Breast epithelium (tissue), 4 donors: ENCODE measurements at places on chromosomes 7 and 10. TPM values are rescaled to one million over a fixed set of nuclear protein-coding genes. Genes with fewer than 3 reads are reported as not detected.

DNA sequence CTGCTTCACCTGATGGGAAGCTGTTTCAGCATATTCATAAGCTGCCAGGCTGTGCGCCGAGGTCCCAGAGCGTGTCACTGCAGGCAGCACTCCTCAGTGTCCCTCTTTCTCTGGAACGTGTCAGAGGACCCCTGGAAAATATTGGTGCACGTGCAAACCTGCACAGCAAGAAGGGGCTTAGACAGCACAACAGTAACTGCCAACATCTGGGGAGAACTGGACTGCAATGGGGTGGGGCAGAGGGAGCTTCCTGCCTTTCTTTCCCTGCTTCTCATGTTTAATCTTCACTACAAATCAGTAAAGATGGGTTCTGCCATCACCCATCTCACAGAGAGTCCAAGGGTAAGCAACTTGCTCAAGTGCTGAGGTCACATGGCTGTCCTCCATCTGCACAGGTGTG, 86.5 kb upstream of the GPR26 start:
- DNase-seq: no peak

GRCh38 chr10:67629461-67629971, 66.5 kb downstream of the CTNNA3 start:
- no peak for DNase-seq

GRCh38 chr10:90872648-90873020, 860 bp downstream of the RPP30 start:
- no peak for DNase-seq

DNA sequence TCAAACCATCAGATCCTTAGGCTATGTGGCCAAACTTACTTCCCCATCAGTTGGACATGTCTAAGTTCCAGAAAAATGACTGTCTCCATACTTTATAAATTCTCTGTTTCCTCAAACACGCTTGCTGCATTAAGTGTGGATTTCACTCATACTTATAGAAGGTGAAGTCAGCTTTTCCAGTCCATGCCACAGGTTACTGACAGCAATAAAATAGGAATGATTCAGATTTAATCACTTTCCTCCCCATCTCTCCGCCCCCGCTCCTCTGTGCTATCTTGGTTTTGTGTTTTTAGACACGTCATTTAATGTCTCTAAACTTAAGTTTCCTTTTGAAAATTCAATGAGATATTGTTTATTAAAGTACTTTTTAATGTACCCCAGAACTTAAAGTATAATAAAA, 1098.0 kb upstream of the C7orf33 start:
- DNase-seq: no peak

DNA sequence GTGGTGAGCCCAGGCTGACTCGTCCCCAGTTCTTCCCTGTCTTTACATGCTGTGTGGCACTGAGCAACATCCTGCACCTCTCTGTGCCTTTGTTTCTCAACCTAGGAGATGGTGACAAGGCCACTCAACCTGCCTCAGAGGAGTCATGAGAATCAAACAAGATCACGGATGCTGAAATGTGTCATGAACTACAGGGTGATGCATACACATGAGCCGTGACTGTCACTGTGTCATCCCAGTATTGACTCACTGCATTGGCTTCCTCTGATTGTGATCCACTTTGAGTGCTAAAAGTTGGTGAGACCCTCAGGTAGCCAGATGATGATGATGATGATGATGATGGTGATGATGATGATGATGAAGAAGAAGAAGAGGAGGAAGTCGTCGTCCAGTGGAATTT, 11.5 kb downstream of the C10orf71 start:
- no peak for DNase-seq

ACTA2 gene
- total RNA-seq: 1,054 TPM
